ENCODE measurements at places on chromosomes 6 and 20.

GRCh38 chr20:63789836-63790571, 41.1 kb downstream of the ZBTB46 start:
- DNase-seq = no peak

DNA sequence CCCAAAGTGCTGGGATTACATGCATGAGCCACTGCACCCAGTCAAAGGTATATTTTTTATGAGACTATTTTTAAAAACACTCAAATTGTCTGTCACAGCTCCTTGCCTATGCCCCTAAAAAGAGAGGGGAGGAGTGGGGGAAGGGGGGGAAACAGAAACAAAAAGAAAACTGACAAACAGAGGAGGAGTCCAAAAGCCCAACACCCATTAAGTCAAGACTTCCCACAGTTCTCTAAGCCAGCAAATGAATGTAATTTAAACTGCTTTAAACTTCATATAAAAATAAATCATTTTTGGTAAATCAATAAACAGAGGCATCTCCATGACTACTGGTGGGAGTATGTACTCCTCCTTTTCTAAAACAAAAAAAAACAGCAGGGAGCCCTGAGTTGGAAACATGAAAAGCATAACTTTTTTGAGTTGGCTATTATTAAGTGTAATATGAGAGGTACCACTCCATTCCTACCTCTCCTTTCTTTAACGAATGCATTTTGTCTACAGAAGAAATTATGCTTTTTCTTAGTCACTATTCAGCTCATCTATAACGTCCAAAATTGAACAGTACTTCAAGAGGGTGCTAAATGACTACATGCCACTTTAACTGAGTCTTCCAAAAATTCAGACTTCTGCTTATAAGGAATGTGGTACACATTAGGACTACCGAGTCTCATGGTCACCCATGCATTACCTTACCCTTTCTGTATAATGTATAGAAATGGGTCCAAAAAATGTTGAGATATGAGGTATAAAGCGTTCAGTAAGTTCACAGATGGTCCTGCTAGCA, 119.0 kb upstream of the PRSS16 start:
- DNase-seq = no peak

DNA sequence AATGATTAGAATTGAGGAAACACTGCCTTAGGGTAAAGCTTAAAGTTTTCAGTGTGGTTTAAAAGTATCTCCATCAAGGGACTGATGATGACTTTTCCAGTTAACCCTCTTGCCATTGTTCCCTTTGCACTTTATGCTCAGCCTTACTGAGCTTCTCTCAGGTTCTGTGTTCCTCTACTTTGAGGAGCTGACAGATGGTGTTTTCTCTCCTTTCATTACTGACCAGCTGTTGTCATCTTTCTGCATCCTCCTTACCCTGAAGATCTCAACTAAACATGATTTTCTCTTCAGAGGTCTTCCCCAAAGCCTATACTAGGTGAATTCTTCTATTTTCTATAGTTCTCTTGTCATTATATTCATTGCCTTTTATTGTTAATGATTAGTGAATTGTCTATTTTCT, 475.6 kb upstream of the SYNCRIP start:
- no peak for DNase-seq

DNA sequence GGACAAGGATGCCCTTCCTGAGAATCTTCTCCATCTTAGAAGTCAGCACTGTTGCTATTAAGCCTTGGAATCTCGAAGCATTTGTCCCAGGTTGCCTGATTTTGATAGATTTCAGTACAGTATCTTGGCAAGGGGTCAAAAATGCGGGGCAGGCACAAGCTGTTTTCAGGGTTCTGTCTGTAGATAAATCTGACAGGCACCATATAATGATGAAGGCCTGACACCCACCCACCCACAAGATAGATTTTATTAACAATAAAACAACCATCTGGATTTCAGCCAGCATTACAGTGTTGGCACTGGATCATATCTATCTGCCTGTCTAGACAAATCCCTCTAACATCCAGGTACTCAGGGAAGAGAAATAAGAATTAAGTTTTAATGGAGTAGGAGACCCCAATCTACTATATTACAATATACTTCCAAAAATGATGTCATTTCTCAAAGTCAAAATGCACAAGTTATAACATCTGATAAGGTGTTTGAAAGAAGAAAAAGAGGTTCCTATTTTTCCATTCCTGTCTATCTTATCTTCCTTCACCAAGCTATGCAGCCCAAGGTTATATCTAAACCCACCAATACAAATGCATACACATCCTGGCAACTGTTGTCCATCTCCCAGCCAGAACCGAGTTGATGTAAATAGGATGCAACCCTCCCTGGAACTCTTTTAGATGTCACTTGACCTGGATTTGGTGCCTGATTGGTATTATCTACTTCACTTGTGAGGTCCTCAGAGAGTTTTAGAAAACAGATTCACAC, 10.7 kb downstream of the NEDD9 start:
- DNase-seq = no peak

- no peak for DNase-seq
These were observed 3.0 kb upstream of the TGM2 start for GRCh38 chr20:38167851-38168760.

- no peak for DNase-seq
These were observed 4.3 kb downstream of the MTG2 start for GRCh38 chr20:62186887-62187866.

GRCh38 chr6:117451671-117452070, 25.9 kb upstream of the ROS1 start:
- no peak for DNase-seq

- no peak for DNase-seq
These were observed 35.1 kb upstream of the RIMS1 start for GRCh38 chr6:71851214-71851613.

GRCh38 chr6:153215242-153215641, 84.2 kb upstream of the RGS17 start:
- no peak for DNase-seq

DNA sequence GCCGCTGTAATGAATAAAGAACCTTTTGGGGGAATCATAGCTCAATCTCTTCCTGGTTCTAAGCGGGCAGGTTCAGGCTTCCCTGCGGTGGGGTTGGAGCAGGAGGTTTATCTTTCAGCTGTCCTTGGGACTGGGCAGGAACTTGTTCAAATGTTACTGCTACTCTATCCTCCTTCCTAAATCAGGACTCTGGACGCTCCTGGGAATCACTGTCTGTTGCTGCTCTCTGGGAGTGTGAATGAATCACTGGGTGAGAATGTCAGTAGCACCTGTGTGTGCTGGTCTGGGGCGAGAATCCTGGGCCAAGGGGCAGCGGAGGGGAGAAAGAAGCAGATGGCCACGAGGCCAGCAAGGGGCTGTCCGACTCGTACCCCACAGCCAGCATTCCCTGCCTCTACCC, 65.4 kb upstream of the ZNFX1 start:
- DNase-seq = no peak
